CD4-positive, alpha-beta T cell treated with Interleukin-6 for 4 hours (primary cell): ENCODE measurements at places on chromosomes 5 and 9.

- DNase-seq = no peak
Observed at GRCh38 chr9:95261890-95262289, 55.6 kb downstream of the FANCC start.

GRCh38 chr5:54696346-54696745 lies 178.8 kb downstream of the SNX18 start:
- no peak for DNase-seq

GRCh38 chr5:4015709-4016108 lies 420.1 kb downstream of the IRX1 start:
- DNase-seq = no peak

DNA sequence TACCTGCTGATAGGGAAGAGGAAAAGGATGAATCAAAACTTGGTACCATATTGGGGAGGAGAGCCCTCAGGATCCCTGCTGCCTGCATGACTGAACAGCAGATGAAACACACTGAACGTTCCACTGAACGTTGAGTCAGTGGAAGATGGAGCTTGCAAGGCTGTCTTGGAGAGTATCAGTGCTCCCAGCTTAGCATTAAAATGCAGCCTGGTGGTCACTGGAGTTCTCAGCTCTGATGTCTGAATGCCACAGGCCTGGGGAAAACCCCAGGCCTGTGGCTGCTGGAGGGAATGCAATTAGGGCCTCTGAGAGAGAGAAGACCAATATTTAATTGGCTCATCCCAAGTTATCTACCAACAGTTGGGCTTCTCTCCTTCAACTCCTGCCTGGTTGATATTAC lies 54.5 kb downstream of the PDE4D start:
- no peak for DNase-seq

DNA sequence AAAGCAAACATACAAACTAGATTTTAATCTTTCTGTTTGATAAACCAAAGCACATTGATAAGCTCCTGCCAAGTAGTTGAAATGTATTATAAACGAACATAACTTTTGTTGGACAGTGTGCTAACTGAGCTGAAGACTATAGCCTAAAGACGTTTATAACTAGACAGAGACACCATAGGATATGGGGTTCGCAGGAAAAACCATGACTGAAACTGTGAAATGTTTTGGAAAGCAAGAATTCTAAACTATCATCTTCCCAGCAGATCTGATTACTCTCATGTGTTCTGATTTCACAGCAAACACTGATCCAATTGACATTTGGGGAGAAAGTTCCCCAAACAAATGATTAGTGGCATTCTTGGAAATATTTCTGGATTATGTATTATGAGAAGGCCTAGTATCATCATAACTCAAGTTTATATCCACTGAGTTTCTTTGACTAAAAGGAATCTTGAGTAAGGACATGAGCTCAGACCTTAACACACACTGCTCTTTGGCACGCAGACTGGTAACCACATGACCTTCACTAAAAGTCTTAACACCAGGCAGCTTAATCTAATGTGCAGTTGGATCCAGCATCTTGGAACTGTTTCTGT lies 375.2 kb downstream of the ZNF608 start:
- DNase-seq = no peak

- no peak for DNase-seq
Observed at GRCh38 chr9:125494653-125494915, 212.4 kb downstream of the MAPKAP1 start.

DNA sequence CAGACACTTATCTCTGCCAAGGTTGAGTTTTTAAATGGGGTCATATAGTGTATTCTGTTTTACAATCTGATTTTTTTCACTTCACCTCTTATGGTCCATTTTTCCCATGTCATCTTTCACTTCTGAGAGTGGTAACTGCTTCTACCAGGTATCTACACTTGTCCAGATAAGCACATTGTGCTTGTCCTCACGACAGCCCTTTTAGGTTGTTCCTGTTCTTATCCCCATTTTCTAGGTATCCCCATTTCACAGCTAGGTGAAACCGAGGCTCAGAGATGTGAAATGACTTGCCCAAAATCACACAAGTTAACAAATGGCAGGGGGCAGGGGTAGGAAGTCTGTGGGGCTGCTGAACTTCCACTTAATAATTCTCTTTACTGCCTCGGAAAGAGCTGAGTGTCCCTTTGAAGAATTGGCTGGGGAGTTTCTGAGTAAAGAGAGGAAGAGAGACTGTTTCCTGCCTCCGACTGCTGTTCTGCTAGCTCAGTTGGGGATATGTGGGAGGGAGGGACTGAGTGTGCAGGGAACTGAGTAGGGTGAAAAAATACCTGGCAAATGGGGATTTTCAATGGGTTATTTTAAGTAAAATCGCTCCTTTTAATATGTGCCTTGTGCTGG lies 255.4 kb downstream of the GRIA1 start:
- no peak for DNase-seq

- DNase-seq = no peak
Observed at GRCh38 chr9:111187376-111187775, 142.6 kb downstream of the OR2K2 start.

- DNase-seq = no peak
Observed at GRCh38 chr5:112136773-112137172, 282.3 kb downstream of the EPB41L4A start.

GRCh38 chr5:65926276-65926783 lies at the start of gene ERBIN:
ERBIN (plus strand) TSS chr5:65926575; CDS start chr5:65992719, 66,144 bp downstream.
- peak; percentile 76 for DNase-seq

DNA sequence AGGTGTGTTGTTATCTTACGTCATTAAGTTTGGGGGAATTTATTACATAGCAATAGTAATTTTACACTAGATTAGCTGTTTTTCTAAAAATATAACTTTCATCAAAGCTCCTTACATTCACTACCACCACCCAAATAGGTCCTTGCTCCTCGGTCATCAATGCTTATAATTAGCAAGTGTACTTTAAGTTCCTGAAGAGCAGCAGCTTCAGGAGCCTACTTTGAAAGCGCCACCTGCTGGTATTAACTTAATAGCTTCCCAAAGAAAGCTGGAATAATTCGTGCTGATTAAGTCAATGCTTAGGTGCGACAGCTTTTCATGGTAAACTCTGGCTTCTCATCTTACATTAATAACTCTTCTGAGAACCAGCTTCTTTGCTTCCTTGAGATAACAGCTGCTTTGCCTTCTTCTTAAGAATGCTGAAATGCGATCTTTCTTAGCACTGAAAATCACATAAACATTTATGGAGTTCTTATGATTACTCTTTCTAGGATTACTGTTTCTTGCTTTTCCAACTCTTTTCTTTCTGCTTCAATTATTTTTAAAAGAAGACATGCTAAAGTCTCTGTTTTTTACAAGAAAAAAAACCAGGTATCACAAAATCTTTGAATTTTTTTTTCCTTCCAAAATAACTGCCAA lies 10.0 kb upstream of the C5 start:
- DNase-seq = peak; percentile 56

GRCh38 chr9:90204128-90204831 lies 438.3 kb downstream of the DIRAS2 start:
- no peak for DNase-seq

DNA sequence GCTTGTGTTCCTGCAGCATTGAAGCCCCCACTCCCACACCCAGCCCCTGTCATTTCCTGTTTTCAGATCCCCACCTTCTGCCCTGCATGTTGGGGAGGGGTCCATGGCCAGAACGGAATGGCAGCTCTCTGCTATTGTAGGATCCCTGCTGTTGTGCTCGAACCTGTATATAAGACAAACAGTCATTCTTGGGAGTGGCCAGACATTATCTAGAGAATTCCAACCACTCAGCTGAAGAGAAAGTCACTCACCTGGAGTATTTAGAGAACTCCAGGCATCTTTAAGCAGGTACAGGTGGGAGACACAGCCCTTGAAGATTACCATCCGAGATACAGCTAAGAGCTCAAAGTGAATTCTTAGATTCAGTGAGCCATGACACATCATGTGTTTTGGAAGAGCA lies 96.1 kb downstream of the C9orf152 start:
- no peak for DNase-seq

DNA sequence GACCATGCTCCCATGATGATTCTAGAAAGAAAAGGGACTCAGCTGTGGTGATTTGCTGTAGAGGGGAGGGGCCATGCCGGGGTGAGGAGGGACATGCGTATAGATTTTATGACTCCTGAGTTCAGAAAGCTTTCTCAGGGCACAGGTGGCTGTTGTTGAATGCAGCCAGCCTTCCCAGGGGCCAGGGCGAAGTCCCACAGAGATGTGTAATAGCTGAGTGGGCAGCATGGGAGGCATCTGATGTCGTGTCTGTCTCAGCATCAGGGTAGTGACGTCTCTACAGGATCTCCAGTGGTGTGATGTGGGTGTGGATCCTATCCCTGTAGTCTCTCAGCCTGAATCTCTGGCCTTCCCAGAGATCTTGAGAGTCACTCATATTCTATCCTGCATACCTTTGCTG lies 7.8 kb upstream of the BOD1 start:
- no peak for DNase-seq

DNA sequence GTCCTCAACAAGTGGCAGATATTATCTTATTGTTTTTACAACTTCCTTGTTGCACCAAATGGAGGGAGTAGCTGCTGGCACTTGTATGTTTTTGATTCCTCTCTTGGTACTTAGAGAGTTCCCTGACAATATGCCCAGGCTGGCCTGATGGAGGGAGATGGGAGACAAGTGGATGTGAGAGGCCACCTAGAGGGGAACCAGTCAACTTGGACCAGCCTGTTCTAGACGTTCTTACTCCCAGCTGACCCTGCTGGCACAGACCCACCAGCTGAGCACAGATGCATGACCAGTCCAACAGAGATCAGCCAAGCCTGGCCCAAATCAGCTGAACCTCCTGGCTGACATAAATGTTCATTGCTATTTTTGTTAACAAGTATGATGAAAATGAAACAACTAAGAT lies 60.9 kb upstream of the GDNF start:
- DNase-seq = no peak

GRCh38 chr9:14260101-14260500 lies 53.8 kb downstream of the NFIB start:
- DNase-seq = no peak

DNA sequence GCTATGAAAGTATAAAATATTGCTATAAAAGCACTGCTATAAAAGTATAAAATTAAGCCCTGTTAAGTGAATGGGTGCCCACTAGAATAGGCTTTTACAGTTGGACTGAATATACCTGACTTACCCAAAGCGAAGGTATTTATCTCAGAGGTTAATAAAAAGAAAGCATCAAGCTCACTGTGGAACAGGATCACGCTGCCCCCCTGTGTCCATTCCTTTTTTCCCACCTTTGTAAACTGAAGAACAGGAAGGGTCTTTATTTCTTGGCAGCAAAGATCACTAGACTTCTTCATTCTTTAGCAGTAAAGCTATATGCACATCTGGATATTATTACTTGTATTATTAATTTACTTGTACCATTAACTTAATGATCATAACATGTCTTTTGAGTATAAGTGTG lies 22.1 kb upstream of the PLPP6 start:
- DNase-seq = peak; percentile 69

GRCh38 chr9:107174441-107174840 lies 108.6 kb upstream of the RAD23B start:
- no peak for DNase-seq

DNA sequence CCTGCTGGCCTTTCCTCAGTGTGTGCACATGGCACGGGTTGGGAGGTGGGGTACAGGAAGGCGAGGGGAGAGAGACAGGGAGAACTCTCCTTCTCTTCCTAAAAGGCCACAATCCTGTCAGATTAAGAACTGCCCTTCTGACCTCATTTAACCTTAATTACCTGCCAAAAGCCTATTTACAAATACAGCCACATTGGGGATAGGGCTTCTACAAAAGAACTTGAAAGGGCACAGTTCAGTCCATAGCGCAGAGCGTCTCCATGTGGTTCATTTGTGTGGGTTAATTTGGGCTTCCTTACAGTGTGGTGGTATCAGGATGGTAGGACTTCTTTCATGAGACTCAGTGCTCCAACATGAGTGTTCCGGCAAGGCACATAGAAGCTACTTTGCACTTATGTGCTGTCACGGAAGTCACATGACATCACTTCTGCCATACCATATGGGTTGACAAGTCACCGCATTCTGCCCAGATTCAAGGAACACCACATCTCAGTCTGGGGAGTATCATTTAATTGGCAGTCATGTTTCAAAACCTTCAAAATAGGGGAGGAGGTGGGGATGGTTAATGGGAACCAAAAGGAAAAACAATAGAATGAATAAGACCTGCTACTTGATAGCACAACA lies 46.8 kb downstream of the NLN start:
- DNase-seq = no peak

DNA sequence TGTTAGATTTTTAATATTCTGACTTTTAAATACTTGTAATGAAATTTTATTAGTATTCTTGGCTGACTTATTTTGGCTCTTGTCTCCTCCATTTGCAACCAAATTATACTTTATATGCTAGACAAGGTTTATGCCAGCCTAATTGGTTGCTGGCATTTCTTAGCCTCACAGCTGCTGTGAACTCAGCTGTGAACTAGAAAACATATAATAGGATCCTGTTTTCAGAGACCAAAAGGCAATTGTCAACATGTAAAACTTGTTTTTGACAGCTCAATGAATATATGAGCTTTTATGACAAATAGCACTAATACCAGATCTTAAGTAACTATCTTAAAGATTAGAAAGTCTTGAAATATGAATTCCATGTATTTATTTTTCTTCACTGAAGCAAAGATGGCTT lies 25.9 kb downstream of the KIF2A start:
- no peak for DNase-seq

GRCh38 chr9:134996591-134997530 lies 79.1 kb upstream of the FCN1 start:
- DNase-seq = no peak

DNA sequence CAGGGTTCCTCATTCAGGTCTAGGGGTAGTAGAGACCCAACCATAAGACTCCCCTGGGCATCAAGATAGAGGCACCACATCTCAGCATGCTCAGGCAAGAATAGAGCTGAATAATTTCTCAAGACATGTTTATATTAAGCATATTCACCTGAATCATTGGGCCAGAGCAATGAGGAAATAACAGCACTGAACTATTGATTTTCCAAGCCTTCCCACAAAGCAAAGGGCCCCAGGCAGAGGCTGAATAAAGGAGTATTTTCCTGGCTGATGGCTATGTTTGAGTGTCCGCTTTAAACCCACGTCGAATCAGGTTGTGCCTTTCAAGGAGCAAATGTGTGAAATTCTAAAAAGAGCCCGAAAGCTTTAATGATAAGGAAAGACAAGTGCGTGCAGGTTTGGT lies 129.2 kb downstream of the HSD17B3 start:
- no peak for DNase-seq

DNA sequence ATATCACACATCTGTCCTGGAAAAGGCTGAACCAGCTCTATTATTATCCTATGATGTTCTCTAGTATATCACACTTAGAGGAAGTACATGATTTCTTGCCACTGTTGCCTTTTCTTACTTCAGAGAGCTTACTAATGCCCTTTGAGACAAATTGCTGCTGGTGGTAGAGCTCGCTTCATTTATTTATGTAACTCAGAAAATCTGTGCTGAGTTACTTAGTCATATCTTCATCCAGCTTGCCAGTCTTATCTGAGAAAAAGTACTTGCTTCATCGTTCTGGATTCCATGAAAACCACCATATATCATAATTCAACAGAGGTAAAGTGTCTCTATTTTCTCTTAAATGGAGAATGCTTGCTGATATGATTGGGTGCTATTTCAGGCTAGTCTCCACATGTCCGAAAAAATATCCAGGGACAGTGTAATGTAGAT lies 26.6 kb downstream of the PTPDC1 start:
- DNase-seq = no peak

- no peak for DNase-seq
Observed at GRCh38 chr5:6506611-6507010, 58.0 kb downstream of the UBE2QL1 start.

- DNase-seq = peak; percentile 11
Observed at GRCh38 chr5:16178745-16179372, 732 bp downstream of the MARCHF11 start.
